Naive thymus-derived CD8-positive, alpha-beta T cell (primary cell): ENCODE measurements at places on chromosomes 12 and 14.

DNA sequence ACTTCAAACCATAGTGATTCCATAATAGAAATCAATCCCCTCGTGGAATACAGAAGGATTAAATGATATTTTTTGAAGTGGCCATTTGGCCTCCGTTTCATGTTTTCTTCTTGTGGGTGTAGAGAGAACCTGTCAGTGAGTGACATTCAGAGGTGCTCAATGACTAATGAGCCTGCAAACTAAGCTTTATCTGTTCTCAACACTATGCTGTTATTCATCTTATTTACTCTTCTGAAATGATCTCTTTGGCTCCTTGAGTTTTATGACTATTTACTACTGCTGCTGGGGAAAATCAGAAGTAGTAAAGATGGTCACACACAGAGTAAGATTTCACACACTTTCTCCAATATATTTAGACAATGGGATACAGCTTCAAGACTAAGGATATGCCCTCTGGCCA, 30.4 kb downstream of the ATP2B1 start:
- no peak for DNase-seq

- DNase-seq, result no peak
Observed at GRCh38 chr14:35412272-35413056, 7.9 kb upstream of the NFKBIA start.

GRCh38 chr12:112533528-112533927, 114.8 kb downstream of the PTPN11 start:
- DNase-seq, result no peak

DNA sequence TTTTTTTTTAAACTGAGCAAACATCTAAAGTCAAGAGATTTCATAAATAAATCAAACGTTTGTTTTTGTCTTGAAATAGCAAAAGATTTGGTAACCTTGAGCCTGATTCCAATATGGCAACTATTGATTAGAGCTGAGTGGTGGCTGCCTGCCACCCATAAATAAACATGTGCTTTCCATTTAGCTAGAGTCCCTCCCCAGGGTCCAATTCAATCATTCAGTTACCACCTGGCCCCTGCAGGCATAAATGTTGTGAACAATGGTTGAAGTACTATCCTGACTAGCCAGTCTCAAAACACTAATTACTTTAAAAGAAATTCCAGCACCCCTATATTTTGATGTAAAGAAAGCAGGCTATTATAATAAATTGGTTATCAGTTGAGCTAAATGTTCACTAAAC, 129.7 kb upstream of the GRIP1 start:
- no peak for DNase-seq

DNA sequence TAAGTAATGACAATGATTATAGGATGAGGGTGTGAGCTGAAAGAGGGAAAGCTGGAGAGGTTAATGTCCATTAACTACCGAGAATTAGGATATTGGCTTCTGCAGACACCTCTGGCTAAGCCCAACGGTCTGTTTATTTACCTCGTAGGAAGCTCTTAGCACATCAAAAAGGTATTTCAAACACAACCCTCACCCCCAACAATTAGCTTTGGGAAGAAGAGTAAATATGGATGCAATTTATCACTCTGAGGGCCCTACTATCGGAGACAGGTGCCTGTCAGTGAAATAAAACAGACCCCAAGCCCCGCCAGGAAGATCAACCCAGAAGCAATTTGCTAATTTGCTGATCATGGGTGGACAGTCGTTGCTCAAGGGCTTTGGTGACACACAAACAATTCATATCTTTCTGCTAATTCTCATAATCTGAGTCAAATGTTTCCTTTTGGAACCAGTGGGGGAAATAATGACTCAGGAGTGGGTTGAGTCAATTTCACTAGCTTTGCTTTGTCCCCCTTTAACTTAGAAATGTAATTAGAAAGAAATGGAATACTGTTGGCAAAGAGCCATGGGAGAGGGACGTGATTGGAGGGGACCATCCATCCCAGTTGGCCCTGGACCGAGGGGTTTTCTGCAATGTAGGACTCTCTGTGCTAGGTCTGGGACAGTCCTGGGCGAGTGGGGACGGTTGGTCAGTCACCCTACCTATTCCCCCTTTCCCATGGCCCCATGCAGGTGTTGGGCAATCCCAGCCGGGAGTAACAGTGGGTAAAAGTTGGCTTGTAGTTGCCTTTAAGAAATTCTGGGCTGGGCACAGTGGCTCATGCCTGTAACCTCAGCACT, 99.1 kb upstream of the MED13L start:
- DNase-seq, result no peak

GRCh38 chr14:59004012-59004411, 184.5 kb upstream of the DAAM1 start:
- no peak for DNase-seq

- DNase-seq, result no peak
Observed at GRCh38 chr14:58215191-58215914, 15.4 kb downstream of the ACTR10 start.

GRCh38 chr12:106964526-106964925, 8.8 kb downstream of the TMEM263 start:
- DNase-seq, result no peak

DNA sequence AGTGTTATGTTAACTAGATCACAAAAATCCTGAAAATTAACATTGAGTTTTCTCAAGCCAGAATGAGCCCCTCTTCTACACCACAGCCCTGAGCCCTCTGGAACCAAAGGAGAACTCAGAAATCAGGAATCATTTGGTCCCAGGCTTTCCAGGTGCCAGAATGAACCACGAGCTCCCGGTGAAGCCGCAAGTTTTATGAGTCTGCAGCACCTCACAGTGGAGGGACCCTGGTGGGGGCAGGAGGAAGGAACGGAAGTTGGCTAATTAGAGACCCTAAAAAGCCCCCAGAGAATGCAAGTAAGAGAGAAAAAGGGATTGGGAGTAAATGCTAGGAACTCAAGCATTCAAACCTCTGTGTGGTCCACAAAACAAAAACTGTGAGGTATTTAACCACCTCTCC, 52.9 kb upstream of the BCL2L14 start:
- DNase-seq, result no peak

DNA sequence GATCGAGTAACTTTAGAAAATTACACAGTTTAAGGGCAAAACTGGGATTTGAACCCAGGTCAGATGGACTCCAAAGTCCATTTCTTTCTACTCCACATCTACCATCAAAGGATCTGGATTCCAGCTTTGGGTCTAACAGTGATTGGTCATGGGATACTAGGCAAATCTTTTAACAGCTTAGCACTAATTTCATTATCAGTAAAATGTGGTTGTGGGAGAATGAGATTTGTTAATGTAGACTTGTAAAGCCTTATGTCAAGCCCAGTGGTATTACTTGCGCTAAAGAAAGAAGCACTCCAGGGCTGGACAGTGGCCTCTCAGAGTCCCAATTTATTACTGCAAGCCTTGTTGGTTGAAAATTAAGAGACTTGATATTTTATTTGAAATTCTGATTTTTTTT, 65.2 kb upstream of the MANSC4 start:
- DNase-seq, result no peak

GRCh38 chr14:98182393-98183055, 1089.5 kb downstream of the BCL11B start:
- DNase-seq, result no peak

GRCh38 chr12:5038781-5039311, 4.8 kb upstream of the KCNA5 start:
- no peak for DNase-seq

DNA sequence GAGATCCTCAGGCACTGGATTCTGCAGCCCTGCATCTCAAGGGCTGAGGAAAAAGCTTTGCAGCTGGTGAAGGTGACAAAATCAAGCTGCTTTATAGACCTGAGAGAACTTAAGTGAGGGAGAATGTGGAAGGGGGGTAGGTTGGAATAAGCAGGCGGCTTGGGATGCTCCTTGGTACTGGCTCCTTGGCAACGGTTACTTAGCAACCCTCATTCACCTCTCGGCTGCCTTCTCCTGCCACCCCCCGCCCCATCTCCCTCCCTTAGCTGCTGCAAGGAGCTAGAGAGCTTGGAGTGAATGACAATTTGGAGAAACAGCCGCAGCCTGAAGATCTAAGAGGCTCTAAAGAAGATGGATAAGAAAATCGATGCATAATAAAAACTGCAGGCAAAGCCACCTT, 44.1 kb upstream of the CISTR start:
- no peak for DNase-seq

DNA sequence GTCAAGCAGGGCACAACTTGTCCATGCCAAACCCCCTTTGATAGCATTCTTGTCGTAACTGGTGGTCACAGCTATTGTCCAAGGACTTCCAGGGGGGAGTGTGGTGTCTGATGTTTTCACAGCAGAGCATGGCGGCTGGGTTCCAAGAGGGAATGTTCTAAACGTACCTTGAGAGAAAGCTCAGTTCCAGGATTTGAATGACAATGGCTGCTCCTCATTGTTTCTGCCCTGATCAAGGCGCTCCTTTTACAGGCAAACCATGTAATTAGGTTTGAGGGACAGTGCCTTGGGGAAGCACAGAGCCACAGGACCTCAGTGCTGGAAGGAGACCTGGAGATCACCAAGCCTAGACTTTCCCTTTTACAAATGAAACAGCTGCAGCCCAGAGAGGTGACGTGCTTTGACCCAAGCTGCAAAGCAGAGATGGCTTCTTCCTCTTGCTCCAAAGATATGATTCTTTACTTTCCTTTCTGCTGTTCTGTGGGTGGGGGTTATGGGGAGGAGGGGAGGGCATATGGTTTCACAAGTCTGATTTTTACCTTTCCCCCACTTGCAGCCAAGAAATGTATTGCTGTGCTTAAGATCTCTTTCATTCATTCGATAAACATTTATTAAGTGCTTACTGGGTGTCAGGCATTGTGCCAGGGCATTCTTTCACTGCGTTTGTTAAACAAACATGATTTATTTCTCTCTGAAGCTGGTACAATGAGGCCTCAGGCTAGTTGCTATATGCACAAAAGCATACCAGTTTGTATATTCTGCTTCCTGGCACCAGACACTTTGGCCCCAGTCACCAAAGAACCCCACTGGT, 172.8 kb downstream of the KTN1 start:
- DNase-seq, result no peak

DNA sequence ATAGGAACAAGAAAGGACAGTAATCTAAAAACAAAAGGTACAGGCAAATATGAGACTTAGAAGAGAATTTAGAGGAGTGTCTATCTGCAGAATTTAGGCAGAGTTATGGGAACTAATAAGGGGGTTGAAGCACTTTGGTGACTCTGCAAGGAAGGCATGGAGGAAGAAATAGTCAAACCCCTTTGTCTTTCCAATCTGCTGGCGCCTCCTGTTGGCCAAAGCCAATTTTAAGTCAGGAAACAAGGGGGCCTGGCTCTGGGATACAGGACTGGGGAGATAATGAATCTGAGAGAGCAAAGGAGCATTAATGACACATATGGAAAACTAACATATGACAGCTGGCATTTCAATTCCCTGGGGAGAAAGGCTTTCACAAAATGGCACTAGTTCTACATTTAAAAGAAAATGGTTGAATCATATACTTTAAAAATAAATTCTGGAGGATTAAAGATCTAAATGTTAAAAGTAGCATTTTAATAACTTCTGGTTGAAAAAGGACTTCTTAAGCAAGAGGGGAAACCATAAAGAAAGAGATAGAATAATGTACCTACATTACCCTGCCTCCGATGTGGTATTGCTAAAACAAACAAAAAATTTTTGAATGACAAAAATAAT, 48.5 kb upstream of the CSRP2 start:
- peak; percentile 9 for DNase-seq

GRCh38 chr12:13405961-13406703, 209.6 kb downstream of the EMP1 start:
- no peak for DNase-seq

GRCh38 chr12:126038434-126038833, 973.2 kb downstream of the AACS start:
- DNase-seq, result no peak

DNA sequence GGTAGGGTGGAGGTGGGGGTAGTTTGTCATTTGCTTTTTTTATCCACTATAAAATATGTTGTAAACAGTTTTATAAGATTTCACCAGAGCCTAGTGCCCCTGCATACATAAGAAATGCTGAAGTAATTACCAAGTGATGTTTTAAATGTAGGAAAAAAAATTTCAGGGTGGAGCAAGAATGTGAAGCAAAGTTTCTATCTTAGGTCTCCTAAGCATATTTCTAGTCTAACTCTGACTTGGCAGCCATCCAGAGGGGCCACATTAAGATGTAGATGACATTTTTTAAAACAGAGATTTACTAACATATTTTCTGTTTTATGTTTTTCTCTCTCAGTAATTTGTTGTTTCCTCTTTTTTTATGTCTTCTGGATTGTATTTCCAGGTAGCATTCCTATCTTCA, 15.8 kb upstream of the KRAS start:
- DNase-seq, result no peak

- no peak for DNase-seq
Observed at GRCh38 chr12:27178723-27179399, 65.2 kb upstream of the STK38L start.

DNA sequence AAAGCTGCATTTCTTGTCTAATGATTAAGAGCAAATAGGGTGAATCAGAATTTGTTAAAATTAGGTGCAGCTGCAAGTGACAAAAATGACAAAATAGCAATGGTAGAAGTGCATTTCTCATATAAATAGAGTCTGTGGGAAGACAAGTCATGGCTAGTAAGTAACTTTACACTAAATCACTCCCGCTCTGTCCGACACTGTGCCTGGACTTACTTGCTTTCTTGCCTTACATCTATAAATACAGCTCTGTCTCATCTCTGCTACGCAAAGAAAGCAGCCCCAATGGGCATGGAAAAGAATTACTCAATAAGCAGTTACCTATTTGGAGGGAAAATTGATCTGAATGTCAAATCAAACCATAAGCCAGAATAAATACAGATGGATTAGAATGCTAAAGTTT, 245.4 kb upstream of the KRR1 start:
- no peak for DNase-seq

GRCh38 chr12:88884600-88884999, 304.3 kb upstream of the KITLG start:
- DNase-seq, result no peak

GRCh38 chr12:32031109-32031508, 71.9 kb downstream of the RESF1 start:
- DNase-seq, result no peak

- DNase-seq, result no peak
Observed at GRCh38 chr14:104886690-104887622, 21.9 kb downstream of the CEP170B start.

DNA sequence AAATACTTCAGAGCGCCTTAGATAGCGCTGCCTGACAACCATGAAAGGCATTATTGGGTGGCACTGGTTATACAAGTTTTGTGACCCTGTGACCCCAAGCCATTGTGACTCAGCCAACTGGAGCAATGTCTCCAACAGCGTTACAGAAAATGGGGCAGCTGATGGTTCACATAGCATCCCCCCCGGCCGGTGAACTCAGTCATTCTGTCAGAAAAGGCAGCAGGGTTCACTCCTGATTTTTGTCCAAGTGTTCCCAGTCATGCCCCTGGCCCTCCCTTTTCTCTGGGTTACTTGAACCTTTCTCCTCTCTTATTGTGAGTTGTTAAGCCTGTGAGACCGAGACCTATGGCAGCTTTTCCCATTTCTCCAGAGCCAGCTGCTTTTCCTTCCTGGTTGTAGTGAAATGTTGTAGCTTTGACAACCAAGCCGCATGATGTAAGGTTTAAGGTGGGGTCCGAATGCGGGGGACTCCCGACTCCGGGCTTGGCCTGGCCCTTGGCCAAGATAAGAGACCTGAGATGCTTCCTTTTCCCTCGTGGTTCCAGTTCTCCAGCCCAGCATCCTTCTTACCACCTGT, 22.0 kb downstream of the CD9 start:
- DNase-seq, result no peak
